ENCODE measurements at places on chromosomes 4 and X. TPM values are rescaled to one million over a fixed set of nuclear protein-coding genes. Genes with fewer than 3 reads are reported as not detected.

DNA sequence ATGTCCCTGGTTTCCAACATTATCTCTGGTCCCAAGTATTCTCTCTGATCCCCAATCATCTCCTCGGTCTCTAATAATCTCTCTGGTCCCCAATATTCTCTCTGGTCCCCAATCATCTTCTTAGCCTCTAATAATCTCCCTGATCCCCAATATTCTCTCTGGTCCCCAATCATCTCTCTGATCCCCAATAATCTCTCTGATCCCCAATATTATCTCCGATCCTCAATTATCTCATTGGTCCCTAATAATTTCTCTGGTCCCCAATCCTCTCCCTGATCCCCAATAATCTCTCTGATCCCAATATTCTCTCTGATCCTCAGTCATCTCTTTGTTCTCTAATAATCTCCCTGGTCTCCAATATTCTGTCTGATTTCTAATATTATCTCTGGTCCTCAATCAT lies 16.6 kb downstream of the P2RY8 start:
- no peak for DNase-seq
- peaks cover 61% of the 10 kb centered on the region for H3K36me3 ChIP-seq
- no peaks in the 10 kb centered on the region for H3K27me3 ChIP-seq
- H3K4me3 ChIP-seq, result no peak overlapping the region
- H3K4me1 ChIP-seq, result peaks cover 49% of the 10 kb centered on the region

GRCh38 chr4:5890063-5890727 lies 2.7 kb downstream of the CRMP1 start:
- H3K36me3 ChIP-seq, result no peaks in the 10 kb centered on the region
- peaks cover 1% of the 10 kb centered on the region for H3K4me1 ChIP-seq
- peaks cover 65% of the 10 kb centered on the region for H3K27me3 ChIP-seq
- no peak overlapping the region for H3K27ac ChIP-seq

DNA sequence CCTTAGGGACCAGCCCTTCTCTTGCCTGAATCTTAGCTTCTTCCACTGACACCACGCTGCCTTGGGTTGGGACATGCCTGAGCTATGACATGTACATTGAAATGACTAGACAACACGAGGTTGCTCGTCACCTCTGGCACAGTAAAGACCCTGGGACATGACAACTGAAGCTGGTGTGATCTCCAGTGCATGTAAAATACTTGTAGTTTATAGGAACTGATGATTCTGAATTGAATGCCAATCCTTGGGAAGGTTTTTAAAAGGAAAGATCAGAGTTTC lies 100.7 kb upstream of the PGRMC2 start:
- no peaks in the 10 kb centered on the region for H3K36me3 ChIP-seq
- H3K27me3 ChIP-seq, result no peaks in the 10 kb centered on the region
- no peak for DNase-seq
- no peaks in the 10 kb centered on the region for H3K4me1 ChIP-seq
- no peak overlapping the region for H3K4me3 ChIP-seq
- no peak overlapping the region for H3K27ac ChIP-seq

DNA sequence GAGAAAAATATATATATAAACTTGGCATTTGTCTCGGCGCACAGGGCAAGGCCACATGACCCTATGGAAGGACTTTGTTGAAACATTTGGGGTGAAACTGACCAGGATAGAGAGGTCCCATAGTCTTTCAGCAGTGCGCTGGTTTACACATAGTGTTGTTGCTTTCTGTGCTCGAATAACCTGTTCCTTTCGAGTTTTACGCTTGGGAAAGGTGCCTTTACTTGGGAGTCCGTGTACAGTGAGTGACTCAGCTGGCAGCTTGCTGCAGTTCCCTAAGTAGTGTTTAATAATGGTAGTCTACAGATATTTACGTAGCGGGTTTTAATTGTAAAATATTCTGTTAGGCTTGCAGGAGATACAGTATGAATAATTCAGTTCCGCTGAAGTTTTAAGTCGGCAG lies 578 bp downstream of the APOOL start:
- H3K4me1 ChIP-seq, result peaks cover 6% of the 10 kb centered on the region
- no peaks in the 10 kb centered on the region for H3K36me3 ChIP-seq
- H3K27ac ChIP-seq, result peak overlapping the region; percentile 76
- no peak for DNase-seq
- peak overlapping the region; percentile 87 for H3K4me3 ChIP-seq
- no peaks in the 10 kb centered on the region for H3K27me3 ChIP-seq

DNA sequence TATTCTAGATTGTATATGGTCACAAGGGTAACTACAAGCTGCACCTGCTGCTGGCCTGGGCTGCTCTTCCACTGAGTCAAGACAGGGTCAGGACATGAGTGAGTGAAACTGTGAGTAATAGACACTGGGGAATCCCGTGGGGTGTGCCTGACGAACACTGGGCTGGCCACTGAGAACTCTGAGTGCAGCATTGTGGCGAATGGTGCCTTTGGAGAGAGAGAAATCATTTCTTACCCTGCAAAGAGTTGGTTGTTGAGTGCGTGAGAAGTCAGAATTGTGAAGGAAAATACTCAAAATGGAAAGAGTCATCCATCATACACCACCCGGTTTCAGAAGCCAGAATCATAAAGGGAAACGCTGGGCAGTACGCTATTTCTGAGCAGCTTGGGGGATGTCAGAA lies 43.1 kb upstream of the LSM6 start:
- H3K36me3 ChIP-seq, result no peaks in the 10 kb centered on the region
- H3K27me3 ChIP-seq, result peaks cover 2% of the 10 kb centered on the region
- peak overlapping the region; percentile 69 for H3K27ac ChIP-seq
- peak; percentile 15 for DNase-seq
- H3K4me1 ChIP-seq, result peaks cover 18% of the 10 kb centered on the region

- H3K4me1 ChIP-seq, result no peaks in the 10 kb centered on the region
- no peaks in the 10 kb centered on the region for H3K27me3 ChIP-seq
Observed at GRCh38 chrX:118802857-118803256, 20.8 kb upstream of the ZCCHC12 start.

DNA sequence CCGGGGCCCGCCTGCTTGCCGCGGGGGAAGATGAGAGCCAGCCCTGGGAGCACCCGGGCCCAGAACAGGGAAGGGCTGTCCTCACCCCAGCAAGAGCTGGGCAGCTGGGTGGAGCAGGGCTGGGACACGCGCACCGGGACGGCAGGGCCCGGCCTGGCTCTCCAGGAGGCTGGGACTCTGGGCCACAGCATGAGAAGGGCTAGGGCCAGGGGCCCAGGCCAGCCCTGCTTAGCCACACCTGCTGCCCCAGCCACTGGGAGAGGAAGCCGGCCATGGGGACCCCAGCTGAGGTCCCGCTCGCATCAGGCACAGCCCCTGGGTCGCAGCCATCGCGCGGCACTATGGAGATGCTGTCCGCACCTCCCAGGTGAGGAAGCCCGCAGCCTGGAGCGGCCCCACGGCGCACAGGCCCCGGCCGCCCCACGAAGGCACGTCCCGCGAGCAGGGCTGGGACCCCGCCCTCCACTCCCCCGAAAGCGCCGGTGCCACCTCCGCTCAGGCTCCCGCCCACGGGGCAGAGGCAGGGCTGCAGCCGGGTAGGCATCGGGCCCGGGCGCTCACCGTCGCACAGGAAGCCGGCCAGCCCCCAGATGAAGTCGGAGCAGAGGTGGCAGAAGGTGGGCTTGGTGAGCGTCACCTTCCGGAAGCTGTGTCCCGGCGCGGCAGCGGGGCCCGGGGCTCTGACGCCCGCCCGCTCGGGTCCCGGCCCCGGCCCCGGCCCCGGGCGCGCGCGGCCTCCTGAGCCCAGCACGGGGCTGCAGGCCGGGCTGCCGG lies 531 bp downstream of the DGKQ start:
- H3K4me3 ChIP-seq, result peak overlapping the region; percentile 52
- no peaks in the 10 kb centered on the region for H3K36me3 ChIP-seq
- H3K4me1 ChIP-seq, result no peaks in the 10 kb centered on the region
- no peaks in the 10 kb centered on the region for H3K27me3 ChIP-seq
- no peak overlapping the region for H3K27ac ChIP-seq

- no peak for DNase-seq
- peaks cover 5% of the 10 kb centered on the region for H3K27me3 ChIP-seq
- no peak overlapping the region for H3K4me3 ChIP-seq
- H3K36me3 ChIP-seq, result no peaks in the 10 kb centered on the region
Observed at GRCh38 chrX:134737721-134738369, 79.6 kb upstream of the PLAC1 start.

GRCh38 chr4:136800248-136800647 lies 732.0 kb downstream of the PCDH18 start:
- no peaks in the 10 kb centered on the region for H3K4me1 ChIP-seq
- DNase-seq, result no peak
- no peaks in the 10 kb centered on the region for H3K27me3 ChIP-seq
- H3K27ac ChIP-seq, result no peak overlapping the region

GRCh38 chr4:176782794-176783193 lies 9.9 kb downstream of the VEGFC start:
- H3K4me3 ChIP-seq, result no peak overlapping the region
- H3K27me3 ChIP-seq, result peaks cover 3% of the 10 kb centered on the region
- no peak overlapping the region for H3K27ac ChIP-seq
- H3K4me1 ChIP-seq, result no peaks in the 10 kb centered on the region

GRCh38 chr4:101218894-101219293 lies 128.4 kb downstream of the PPP3CA start:
- H3K4me1 ChIP-seq, result peaks cover 3% of the 10 kb centered on the region
- no peaks in the 10 kb centered on the region for H3K36me3 ChIP-seq
- no peak for DNase-seq
- H3K27me3 ChIP-seq, result peaks cover 12% of the 10 kb centered on the region

- no peaks in the 10 kb centered on the region for H3K36me3 ChIP-seq
- peak; percentile 33 for DNase-seq
- no peak overlapping the region for H3K27ac ChIP-seq
Observed at GRCh38 chr4:79917246-79917645, 155.8 kb downstream of the ANTXR2 start.

DNA sequence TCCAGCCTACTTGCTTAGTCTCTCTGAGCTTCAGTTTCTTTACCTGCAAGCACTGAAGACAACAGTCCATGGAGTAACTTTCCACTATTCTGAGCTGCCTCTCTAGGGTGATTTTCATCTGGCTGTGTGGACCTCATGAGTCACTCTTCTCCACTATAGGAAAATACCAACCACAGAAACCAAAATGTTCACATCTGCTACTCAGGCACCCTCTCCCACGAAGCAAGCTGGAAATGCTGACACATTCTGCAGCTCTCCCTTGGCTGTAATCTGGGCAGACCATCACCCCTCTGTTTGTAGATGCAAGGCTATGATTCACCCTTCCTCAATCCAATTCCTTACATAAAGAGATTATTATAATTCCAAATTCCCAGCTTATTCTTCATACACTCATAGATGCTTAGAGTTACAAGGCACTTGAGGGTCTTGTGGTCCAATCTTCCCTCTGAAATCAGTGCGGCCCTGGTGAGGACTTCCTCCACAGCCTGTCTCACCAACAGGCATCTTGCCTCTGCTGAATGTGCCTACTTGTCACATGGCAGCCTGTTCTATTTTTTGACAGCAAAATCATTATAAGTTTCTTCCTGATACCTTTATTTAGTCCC lies 97.0 kb upstream of the LNX1 start:
- DNase-seq, result no peak
- peaks cover 8% of the 10 kb centered on the region for H3K27me3 ChIP-seq
- no peaks in the 10 kb centered on the region for H3K36me3 ChIP-seq
- no peak overlapping the region for H3K4me3 ChIP-seq
- peak overlapping the region; percentile 43 for H3K27ac ChIP-seq
- peaks cover 10% of the 10 kb centered on the region for H3K4me1 ChIP-seq

DNA sequence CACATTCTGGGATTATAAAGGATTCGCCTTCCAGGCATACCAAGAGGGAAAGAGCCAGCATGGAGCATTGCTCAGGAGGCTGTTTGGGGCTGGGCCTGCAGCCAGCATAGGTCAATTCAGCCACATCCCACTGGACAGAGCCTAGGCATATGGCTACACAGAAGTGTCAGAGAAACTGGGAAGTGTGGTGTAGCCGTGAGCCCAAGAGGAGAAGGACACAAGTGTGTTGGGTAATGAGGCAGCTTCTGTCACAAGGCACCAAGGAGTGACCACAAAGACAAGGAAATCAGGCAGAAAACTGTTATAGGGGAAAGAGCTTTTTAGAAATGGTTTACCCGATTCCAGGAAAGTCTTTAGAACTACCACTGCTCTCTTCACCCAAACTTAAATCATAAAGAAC lies 178.6 kb upstream of the TBL1X start:
- no peaks in the 10 kb centered on the region for H3K36me3 ChIP-seq
- no peaks in the 10 kb centered on the region for H3K27me3 ChIP-seq
- peak overlapping the region; percentile 68 for H3K27ac ChIP-seq
- no peak overlapping the region for H3K4me3 ChIP-seq

- H3K27ac ChIP-seq, result no peak overlapping the region
- peaks cover 4% of the 10 kb centered on the region for H3K27me3 ChIP-seq
- no peak for DNase-seq
Observed at GRCh38 chr4:106034220-106034619, 138.9 kb downstream of the NPNT start.

DNA sequence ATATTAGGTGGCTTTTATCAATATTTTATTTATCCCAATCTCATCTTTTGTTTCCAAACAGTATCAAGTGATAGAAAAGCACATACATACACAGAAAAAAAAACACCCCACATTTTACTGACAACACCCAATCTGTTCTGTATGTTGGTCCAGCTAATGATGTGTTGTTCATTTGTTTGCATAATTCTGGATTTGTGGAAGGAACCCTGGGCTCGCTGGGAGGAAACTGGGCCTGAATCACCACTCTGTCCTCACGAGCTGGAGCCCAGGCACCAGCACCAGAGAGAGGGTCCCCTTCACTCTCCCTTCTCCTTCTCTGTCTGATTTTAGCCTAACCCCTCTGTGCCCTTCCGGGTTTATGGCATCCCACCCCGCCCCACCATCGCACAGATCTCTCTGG lies 79.8 kb downstream of the PSAPL1 start:
- DNase-seq, result no peak
- no peaks in the 10 kb centered on the region for H3K27me3 ChIP-seq
- H3K4me3 ChIP-seq, result no peak overlapping the region
- no peaks in the 10 kb centered on the region for H3K36me3 ChIP-seq
- H3K27ac ChIP-seq, result no peak overlapping the region
- no peaks in the 10 kb centered on the region for H3K4me1 ChIP-seq

- H3K4me3 ChIP-seq, result no peak overlapping the region
- no peaks in the 10 kb centered on the region for H3K4me1 ChIP-seq
- no peaks in the 10 kb centered on the region for H3K36me3 ChIP-seq
Observed at GRCh38 chr4:143424276-143424675, 87.6 kb downstream of the GAB1 start.

GRCh38 chr4:160009656-160010493 lies 907.0 kb downstream of the RAPGEF2 start:
- H3K27ac ChIP-seq, result no peak overlapping the region
- H3K36me3 ChIP-seq, result no peaks in the 10 kb centered on the region
- no peaks in the 10 kb centered on the region for H3K4me1 ChIP-seq
- H3K4me3 ChIP-seq, result no peak overlapping the region
- no peak for DNase-seq

ING2 gene
- 14.6 TPM for total RNA-seq

ZCCHC12 gene
- 0.07 TPM for total RNA-seq

ARSD gene
- 2.1 TPM for total RNA-seq

MTNR1A gene
- not detected for total RNA-seq

P2RY4 gene
- 0.55 TPM for total RNA-seq

PARM1 gene
- total RNA-seq, result not detected

All from activated T-helper 2 cell treated with anti-CD3 and anti-CD28 coated beads, Interferon-gamma antibody, Interleukin-2, Interleukin-4, amounts not matched to agents 10 μg/mL and 5 μg/mL and 100 μg/mL, durations not matched to agents 14 hours and 24 hours and 36 hours (primary cell).